ENCODE measurements at places on chromosomes 6 and 20.

DNA sequence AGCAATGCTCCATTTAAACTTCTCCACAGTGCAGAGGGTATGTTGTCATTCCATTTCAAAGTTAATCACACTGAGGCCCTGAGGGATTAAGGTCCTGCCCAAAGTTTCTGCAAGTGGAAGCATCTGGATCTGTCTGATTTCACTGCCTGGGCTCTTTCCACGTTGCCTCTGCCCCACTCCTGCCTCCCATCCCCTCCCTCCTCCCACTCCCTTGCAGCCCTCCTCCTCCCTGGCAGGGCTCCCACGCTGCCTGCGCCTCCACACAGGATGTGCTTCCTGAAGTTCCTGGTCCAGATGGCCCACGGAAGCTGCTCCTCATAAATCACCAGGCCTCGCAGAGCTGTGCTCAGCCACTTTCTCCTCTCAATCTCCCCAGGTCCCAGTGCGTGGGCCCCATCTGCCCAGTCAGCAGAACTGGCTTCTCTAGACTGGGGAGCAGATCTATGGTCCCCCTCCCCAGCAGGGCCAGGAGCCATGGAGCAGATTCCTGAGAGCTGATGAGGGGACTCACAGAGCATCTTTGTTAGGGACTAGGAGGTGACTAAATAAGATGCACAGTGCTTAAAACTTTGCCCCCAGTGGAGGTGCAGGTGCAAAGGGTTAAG, 65.4 kb upstream of the MAFB start:
- DNase-seq, result no peak

GRCh38 chr20:38674765-38675133, 49.5 kb upstream of the SLC32A1 start:
- no peak for DNase-seq

- no peak for DNase-seq
These were observed 2.7 kb downstream of the PRICKLE4 start for GRCh38 chr6:41783106-41783780.

DNA sequence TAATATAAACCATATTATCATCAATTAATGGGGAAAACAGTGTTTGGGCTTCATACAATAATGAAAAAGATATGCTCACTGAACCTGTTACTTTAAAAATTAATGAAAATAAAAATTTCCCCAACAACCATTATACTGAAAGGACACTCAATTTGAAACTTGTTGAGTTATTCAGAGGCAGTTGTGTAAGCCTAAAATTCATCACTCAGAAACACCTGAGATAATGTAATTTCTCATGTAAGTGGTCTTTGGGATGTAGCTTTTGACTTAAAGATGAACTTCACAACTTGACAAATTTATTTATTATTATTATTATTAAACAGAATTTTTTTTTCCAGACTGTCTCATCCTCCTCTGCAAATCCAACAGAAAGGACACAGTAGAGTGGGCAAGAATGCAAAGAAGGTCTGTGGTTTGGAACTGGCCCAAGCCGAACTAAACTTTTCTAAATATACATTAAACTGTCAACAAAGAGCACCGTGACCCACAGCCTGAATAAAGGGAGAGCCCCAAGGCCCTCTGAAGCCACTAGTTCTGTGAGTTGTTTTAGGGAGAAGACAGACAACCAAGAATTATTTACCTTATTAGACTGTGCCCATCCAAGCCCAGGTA, 32.2 kb upstream of the HEY2 start:
- DNase-seq, result no peak

DNA sequence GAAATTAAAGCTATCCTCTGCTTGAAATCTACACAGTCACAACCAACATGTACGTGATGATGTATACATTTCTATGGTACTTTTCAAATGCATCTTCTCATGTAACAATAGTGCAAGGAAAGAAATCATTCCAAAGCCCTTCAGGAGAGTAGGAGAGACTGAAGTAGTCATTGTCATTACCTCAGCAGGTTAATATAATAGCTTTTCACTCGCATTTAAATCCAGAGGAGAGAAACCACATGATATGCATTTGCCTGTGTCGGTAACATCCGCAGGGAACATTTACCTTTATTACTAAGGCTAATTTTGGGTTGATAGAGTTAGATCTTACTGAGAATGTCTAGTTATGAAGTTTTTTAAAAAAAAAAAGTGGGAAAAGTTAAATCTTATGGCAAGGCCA, 186.6 kb upstream of the DTNBP1 start:
- no peak for DNase-seq

- no peak for DNase-seq
These were observed 22.2 kb downstream of the C20orf203 start for GRCh38 chr20:32651537-32651936.

DNA sequence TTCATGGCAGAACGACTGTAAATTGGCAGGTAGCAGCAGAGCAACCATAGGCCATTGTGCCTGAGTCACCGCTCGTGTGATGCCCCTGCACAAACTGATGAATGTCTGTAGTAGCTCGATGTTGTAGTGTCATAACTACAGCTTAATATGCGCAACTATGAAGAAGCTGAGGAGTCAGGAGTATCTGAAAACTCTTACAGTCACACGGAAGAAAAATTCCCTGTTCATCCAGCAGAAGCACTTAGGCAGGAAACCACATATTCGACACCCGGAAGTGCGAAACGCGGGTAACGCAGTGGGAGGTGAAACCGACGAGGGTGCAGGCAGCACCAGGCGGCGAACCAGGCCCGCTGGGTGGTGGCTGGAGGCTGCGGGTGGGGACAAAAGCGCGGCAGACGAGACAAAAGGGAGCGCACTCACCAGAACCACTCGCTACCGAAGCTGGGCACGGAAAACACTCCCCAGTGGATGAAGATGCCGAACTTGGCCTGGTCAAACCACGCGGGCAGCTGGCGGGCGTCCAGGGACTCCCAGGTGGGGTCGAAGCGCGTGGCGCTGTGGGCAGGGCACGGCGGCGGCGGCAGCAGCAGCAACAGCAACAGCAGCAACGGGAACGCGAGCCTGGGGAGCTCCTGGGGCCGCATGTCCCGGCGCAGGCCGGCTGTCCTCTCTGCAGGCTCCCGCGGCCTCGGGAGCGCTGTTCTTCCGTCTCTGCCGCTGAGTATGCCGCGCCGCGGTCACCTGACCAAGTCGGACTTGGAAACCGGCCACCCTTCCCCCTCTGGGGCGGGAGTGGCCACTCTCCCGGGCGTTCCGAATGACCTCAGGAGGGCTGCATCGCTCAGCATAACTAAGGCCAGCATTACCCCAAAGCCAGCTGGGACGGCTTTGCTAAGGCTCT, at the start of gene FUCA2:
Gene FUCA2, minus strand, starts transcription at position 730 of the 901 bp plus-strand sequence. Its CDS starts 86 bp downstream, at position 644.
- DNase-seq, result peak; percentile 64

DNA sequence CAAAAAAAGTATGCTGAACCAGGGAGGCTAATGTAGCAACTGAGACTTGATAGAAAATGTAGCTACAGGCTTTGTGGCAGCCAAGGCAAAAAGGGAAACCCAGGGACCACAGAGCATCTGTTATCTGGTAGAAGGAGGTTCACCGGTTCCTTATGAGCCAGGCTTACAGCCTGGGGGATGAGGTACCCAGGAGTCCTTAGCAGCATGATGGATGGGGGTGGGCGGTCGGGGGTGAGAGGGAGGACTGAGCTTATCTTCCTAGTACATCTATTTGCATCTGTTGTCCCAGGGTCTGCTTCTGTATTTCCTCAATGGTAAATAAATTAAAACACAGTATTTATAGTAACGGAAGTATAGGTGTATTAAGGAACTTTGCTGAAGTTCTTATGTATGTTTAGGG, 1.1 kb upstream of the GDAP1L1 start:
- DNase-seq, result no peak

DNA sequence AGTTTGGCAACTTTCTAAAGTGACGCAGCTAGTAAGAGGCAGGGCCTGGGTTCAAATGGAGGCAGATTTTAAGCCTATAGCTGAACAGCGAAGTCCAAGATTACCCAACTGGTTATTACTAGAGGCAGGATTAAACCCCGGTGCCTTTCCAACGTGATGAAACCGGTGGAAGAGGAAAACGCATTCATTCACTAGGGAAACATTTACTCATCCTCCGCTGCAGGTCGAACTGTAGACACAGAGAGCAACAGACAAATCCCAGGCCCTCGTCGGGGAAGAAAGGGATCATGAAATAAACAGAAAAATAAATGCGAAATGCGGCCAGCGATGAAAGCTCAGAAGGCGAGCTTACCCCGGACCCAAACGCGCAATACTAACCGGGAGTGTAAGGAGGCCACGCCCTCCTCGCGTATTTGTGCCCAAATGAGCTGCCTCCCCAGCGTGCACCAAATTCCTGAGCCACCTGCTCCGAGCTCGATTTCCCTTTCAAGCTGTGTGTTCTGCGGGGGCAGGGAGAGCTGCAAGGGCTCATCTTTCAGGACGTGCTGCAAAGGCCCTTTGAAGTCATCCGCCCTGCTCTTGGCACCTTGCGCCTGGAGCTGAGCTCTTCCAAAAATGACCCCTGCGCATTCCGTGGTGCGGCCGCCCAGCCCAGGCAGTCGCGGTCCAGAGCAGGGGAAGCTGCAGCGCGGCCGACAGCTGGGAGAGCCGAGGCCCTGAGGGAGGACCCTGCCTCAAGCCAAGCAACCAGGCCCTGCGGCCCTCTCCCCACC, 46.9 kb downstream of the PDYN start:
- DNase-seq, result peak; percentile 62
